Activated T-helper 17 cell treated with anti-CD3 and anti-CD28 coated beads, Interleukin-2, amount 50 U/mL, for 72 hours (primary cell): ENCODE measurements at places on chromosomes 7 and 10. TPM values are rescaled to one million over a fixed set of nuclear protein-coding genes. Genes with fewer than 3 reads are reported as not detected.

IRF5 gene
- 25.4 TPM for total RNA-seq

MMP21 gene
- total RNA-seq: not detected

FBXO24 gene
- total RNA-seq: 5.6 TPM

RHOBTB1 gene
- 0.56 TPM for total RNA-seq

TET1 gene
- total RNA-seq: 0.86 TPM

OPN4 gene
- total RNA-seq: not detected
